T1000 (cell line): ENCODE measurements at places on chromosomes 7 and 10.

DNA sequence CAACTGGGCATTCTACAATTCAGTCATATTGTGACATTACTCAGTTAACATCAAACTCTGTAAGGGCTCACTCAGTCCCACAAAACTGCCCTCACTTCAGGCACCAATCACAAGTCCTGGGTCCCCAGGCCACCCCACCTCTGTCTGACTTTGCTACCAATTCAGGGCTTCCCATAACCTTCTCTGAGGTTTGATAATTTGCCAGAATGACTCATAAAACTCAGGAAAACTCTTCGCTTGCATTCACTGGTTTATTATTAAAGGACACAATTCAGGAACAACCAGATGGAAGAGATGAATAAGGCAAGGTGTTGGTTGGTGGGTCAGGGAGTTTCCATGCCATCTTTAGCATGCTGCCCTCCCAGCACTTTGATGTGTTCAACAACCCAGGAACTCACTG is 41.3 kb downstream of the AVL9 start:
- DNase-seq: no peak

GRCh38 chr7:134016223-134016941 is 110.8 kb upstream of the LRGUK start:
- DNase-seq: no peak

DNA sequence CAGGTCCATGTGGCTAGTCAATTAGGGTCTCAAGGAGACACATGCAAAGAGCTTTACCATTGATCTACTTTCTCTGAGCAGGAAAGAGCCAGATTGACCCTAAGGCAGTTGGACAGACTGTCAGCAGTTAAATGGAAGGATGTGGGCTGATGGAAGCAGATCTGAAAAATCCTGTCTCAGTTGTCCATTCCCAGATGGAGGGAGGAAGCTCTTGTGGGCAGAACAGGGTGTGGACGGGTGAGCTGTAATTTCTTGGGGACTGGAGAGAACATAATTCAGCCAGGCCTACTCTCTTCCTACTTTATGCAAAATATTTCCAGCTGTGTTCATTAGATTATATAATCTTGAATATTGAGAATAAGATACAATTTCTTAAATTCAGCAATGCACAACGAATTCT is 163.6 kb downstream of the GNAT3 start:
- DNase-seq: no peak

DNA sequence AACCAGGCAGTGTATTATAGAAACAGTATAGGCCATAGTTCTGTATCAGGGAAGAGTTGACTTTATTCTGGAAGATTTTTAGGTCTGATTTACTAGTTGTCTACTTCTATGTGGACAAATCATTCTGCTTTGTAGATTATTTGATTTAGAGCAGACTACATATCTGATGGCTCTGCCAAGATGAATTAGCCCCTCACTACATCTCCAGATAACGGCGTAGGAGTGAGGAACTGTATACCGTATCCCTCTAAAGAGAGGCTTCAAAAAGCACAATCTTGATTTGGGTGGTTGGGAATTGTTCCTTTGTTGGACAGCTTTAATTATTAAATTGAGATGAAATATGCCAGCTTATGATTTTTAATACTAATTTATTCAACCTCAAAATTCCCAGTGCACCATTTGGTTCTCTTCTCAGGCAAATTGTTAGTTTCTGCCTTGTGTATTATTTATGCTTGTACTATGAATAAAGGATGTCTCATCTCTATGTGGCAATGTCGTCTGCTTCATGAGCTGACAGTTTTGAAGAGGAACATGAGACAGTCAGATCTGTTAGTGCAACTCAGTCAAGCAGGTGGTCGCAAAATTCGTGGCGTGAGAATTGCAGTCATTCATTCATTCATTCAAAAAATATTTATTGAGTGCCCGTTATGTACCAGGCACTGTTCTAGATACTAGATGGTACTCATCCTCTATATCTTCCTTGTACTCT is 422.8 kb downstream of the EXOC4 start:
- DNase-seq: no peak

GRCh38 chr10:102452672-102453340 is 1.5 kb upstream of the C10orf95 start:
- DNase-seq: no peak

DNA sequence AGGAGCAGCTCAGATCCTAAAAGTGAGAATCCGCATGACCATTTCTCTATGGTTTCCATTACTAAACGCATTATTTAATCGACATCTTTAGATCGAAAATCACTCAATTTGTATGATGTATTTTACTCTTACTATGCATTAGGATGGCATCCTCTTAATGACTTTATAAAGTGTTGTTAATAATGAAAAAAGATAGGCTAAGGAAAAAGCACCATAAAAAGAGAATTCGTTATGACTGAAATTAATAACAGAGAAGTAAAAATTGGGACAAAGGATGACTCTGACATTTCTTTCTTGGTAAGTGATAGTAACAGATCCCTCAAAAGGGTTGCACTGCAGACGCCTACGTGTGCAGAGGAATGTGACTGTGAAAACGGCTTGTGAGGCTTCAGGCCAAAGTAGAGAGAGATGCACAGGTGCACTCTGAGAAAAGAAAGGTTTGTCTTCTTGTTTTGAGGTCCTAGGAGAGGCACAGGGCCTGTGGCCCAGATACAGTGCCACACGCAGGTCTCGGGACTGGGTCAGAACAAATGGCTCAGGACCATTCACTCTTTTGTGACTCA is 23.0 kb upstream of the RBM33 start:
- no peak for DNase-seq

GRCh38 chr10:33335801-33336581 is 1.5 kb upstream of the NRP1 start:
- DNase-seq: peak; percentile 100

- DNase-seq: no peak
These were observed 245.5 kb downstream of the FOXP2 start for GRCh38 chr7:114660126-114660486.

- no peak for DNase-seq
These were observed 486 bp upstream of the SORCS1 start for GRCh38 chr10:107164992-107165391.

DNA sequence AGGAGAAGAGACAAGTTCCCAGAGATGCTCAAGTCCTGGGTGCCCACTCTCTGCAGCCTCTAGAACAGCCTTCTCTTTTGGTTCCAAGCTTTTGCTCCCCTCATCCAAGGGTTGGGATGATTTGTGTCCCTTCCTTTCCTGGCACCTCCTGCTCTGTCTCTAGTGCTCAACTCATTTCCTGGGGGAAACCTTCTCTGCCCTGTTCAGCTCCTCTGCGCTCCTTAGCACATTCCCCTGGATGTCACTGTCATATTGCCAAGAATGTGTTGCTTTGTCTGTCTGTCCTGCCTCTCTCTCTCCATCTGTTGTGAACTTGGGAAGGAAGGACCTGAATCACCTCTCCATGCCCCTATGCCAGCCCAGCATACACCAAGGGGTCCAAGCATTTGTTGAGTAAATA is 5.1 kb upstream of the LBX1 start:
- no peak for DNase-seq

DNA sequence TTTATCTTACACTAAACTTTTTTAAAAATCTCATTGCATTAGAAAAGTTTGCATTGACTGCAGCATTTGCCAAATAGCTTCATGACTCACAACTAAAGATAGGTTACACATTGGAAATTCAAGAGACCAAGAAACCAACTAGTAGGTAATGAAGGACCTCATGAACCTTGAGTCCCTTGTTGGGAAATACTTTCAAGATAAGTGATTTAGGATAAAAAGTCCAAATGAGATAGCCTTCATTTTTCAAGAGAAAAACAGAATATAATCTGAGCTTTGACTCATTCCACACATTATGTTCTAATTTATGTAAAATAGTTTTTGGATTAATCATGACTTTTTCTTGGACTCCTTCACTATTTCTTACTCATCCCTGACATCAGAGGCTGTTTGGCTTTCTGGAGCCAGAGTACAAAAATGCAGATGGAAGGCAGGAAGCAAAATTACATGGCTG is 13.1 kb upstream of the LIPF start:
- DNase-seq: peak; percentile 10

DNA sequence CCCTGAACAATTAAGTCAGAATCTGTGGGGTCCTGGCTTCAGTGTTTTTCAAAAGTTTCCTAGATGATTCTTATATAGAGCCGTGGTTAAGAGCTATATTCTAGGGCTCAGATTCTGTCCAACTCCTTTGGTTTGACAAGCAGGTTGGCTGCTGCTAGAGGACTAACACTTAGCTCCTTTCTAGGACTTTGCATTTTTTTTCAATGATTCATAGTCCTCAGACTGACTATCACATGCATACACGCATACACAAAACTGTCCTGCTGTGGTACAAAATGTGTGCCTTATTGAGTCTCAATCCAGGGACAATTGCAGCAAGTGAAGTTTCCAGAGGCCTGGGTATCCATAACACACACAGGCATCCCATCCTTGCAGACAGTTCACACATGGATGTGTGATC is 392.0 kb downstream of the NRG3 start:
- DNase-seq: no peak

- DNase-seq: no peak
These were observed 1067.6 kb upstream of the CELF2 start for GRCh38 chr10:9950070-9950469.

DNA sequence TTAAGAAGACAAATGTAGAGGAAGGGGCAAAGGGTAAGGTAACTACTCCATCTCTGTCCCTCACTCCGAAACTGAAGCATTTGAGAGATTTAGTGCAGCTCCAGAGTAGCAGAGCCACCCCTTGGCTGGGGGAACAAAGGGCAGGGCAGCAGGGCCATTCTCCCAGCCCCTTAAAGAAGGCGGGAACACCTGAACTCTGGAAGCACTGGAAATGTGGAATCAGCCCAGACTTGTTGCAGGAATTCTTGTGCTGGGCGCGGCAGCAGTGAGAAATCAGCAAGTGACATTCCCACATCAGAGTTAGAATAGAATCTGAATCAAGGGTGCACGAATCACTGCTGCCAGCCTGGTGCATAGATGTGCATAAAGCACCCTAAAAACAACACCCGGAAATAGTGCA is 34.4 kb upstream of the GRM8 start:
- DNase-seq: no peak

GRCh38 chr10:49222170-49222569 is 34.0 kb upstream of the TMEM273 start:
- no peak for DNase-seq
